ENCODE measurements at places on chromosomes 2 and 18.
A peak's percentile ranks its signal among the peaks of the same experiment; 100 is the strongest.

- no peak for DNase-seq
Measured at GRCh38 chr18:11004951-11005350, 144.4 kb downstream of the PIEZO2 start.

DNA sequence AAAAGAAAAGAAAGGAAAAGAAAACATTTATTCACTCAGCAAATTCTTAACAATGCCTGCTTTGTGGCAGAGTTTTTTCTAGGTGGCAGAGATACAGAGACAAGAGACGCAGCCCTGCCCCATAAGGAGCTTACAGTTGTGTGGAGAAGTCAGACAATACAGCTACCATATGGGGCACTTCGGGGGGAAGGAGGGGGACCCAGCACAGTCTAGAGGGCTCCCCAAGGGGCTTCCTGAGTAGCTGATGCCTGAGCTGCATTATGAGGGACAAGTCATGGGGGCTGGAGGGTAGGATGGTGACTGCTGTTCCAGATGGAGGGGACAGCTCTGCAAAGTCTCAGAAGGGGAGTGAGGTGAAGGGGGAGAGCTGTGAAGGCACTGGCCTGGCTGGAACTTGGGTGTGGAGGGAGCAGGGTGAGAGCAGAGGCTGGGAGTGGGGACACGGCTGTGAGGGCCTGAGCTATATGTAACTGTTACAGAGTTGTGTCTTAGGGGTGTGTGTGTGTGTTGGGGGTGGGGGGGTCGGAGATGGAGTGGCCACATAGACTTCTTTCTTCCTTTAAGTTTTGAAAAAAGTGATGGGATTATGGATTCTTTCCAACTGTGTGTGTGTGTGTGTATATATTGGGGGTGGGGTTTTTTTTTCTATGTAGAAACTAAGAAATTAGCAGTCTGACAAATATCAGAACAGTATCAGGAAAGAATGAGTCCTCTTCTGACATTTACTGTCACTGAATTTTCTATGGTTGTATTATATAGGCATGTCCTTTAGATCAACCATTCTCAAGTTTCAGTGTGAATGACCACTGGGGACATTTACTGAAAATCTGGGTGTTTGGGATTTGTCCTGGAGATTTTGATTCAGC lies 66.0 kb upstream of the HAAO start:
- DNase-seq = no peak

GRCh38 chr2:152585830-152586484 lies 131.3 kb downstream of the PRPF40A start:
- DNase-seq = no peak

DNA sequence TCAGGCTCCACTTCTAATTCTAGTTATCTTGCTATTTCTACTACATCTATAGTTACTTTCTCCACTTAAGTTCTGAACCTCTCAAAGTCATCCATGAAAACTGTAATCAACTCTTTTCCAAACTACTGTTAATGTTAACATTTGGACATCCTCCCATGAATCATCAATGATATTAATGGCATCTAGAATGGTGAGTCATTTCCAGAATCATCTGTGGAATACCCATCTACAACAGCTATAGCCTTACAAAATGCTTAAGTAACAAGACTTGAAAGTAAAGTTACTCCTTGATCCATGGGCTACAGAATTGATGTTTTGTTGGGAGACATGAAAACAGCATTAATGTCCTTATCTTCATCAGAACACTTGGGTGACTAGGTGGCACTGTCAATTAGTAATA lies 35.4 kb downstream of the BARD1 start:
- no peak for DNase-seq

DNA sequence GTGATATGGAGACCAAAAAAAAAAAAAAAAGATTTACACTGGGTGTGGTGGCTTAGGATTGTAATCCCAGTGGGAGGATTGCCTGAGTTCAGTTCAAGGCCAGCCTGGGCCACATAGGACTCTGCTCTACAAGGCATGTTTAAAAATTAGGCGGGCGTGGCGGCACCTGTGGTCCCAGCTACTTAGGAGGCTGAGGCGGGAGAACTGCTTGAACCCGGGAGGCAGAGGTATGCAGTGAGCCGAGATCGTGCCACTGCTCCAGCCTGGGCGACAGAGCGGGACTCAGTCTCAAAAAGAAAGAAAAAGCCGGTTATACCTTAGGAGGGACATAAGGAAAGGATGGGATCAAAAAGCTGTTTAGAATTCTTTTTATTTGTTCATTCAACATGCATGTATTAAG lies 707 bp upstream of the SPDYA start:
- no peak for DNase-seq

DNA sequence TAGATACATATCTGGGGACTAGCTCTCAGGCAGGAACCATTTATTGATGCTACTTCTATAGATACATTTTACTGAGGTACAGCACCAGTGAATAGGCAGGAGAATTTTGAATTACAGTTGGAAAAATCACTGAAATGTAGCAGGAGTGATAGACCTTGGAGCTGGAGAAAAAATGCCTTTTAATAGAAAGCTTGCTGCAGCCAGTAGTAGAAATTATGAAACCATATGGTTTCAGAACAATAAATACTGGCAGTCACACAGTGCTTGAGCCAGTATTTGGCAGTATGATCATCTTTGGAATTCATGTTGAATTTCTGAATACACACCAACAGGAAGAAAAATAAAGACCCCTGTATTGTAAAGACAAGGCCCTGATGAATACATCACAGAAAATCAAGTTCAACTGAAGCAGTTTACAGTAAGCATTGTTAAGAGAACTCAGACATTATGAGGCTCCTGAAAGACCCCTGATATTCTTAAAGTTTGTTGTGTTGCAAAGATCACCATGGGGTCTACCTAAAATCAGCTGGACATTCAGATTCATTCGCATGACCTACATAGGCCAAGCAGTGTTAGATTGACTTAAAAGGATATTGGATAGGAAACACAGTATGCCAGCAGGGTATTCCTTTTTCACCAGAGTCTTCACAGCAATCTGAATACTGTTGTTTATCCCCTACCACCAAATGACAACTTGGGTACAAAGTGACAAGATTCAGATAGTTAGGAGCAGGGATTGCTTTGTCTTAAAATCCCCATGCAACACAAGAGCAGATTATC lies 139.0 kb downstream of the EHBP1 start:
- no peak for DNase-seq

- no peak for DNase-seq
Measured at GRCh38 chr18:24456549-24456948, 3.9 kb upstream of the HRH4 start.

DNA sequence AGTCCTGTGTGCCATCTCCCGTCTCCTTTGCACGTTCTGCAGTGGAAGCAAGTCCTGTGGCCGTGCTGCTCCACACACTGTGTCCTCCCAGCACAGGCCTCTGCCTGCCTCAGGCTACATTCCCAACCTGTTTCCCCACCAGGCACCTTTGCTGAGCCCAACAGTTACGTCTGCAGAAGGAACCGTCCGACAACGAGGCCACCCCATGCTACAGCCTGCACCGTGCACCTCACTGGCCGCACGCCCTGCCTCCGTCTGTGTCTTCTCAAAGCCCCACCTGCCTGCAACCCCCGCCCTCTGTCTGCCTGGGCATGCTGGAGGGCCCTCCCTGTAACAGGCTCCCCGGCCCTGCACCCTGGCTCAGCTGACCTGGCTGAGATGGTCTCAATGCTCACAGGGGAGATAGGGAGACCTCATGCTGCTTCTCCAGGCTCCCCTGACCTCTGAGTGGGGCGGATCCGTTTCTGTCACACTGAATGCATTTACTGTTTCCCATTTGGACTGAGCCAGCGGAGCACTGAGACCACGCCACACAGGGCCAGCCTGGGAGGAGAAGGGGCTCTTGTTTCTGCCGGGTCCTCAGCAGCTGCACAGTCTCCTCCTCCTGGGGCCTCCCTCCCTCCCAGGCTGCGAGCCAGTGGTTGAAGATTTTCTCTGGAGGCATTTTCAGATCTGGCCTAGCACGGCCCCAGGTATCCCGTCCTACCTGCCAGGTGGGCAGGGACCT lies 109.1 kb upstream of the OTOS start:
- no peak for DNase-seq

DNA sequence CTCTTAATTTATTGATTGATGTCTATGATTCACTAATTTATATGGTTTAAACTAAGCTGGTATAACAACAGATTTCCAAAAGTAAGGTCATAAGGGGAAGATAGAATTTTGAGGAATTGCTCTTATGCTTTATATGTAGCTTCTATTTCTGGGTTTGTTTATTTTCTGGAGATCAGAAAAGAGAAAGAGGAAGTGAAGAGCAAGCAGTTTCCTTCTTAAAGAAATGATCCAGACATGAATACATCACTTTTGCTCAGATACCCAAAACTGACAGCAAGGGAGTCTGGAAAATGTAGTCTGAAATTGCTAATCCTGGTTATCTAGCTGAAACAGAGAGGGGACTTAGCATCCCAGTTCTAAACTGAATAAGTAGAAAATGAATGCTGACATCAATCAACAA lies 912.5 kb upstream of the CRIM1 start:
- DNase-seq = no peak

DNA sequence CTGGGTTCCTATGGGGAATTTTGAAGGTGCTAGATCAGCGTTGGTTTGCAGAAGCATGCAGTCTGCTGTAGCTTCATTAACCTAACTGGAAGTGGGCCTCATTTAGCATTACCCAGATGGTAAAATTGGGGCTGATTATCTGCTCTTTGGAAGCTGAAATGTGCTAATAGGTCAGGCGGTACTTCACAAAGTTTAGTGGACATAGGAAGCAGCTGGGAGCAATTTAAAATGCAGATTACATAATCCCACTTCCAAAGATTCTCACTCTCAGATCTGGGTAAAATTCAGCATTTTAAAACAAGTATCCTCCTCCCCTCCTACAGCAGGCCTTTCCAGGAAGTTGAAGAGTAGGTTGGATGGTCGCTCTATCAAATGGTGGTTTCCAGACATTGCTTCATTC lies 907.0 kb downstream of the CPS1 start:
- DNase-seq = no peak

GRCh38 chr2:233261819-233262555 lies 10.5 kb downstream of the ATG16L1 start:
- no peak for DNase-seq

- no peak for DNase-seq
Measured at GRCh38 chr2:10475811-10476660, 27.9 kb upstream of the ODC1 start.

GRCh38 chr2:238264072-238264460 lies 24.2 kb upstream of the HES6 start:
- DNase-seq = no peak

DNA sequence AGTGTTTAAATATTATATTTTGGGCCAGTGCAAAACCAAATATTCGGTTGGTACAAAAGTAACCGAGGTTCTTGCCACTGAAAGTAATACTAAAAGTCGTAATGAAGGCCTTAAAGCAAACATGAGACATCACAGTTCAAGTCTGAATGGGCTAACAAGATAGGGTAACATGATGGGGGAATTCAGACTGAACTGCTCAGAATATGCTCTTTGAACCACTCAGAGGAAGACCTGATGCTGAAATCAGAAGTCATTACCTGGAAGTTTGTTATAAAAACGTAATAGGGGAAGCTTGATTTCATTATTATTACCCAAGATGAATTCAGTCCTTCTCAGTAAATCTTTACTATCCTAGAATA lies 26.6 kb downstream of the CDKL4 start:
- DNase-seq = no peak

DNA sequence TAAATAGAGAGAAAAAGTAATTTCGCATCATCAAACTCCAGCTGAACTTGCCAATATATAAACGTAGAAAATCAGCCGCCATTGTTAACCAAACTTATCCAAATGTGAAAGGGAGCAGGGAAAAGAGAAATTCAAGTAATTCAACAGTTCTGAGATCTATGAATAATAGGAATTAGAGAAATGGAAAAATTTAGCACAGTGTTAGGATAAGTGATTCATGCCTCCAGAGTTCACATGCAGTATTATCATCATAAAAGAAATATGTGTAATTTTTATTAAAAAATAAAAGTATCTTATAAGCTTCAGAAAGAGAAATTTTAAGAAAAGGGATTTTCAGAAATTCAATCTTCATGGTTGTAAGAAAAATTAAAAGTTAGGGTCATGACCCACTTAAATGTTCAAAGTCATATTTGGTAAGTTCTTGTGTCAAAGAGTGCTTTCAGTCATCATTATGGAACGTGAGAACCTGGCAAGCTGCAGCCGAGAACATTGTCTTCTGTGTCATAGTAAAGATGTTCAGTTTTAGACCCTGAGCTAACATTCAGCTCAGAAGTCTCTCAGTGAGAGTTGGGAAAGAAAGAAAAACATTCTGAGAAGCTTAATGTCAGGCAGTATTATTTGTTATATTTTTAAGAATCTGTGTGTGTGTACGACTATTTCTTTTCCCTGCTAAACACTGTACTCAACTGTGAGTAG lies 414.3 kb upstream of the RGPD4 start:
- no peak for DNase-seq

DNA sequence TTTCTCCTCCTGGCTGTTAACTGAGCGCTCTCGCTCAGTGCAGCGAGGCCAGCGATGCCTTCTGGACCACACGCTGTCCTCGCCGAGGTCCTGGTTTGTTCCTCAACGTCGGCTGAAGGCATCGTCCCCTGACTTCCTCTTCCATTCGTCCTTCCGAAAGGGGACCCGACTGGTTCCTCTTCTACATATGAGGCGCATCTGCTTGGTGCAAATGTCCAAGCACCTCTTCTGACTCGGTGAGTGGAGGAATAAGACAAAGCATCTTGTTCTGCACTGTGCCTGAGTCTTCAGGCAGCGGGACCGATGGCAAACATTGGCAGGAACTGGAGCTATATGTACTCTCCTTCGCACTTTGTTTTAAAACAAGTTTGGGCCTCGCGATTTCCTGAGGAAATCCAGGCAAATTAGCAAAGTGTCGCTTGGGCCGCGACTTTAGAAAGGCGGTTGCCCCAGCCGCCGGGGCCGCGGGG lies 621 bp upstream of the KCNS3 start:
- DNase-seq = no peak

GRCh38 chr2:156334496-156335478 lies 2.3 kb upstream of the NR4A2 start:
- peak; percentile 79 for DNase-seq

DNA sequence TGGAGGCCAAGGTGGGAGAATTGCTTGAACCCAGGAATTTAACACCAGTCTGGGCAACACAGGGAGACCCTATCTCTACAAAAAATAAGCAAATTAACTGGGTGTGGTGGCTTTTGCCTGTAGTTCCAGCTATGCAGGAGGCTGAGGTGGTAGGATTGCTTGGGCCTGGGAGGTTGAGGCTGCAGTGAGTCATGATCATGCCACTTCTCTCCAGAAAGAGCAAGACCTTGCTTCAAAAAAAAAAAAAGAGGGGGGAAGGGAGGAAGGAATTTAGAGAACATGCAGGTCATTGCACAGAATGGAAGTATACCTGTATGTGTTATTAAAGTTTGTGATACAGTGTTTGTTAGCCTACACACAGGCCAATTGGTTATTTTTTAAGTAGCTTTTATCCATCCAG lies 25.8 kb downstream of the PKP4 start:
- no peak for DNase-seq

GRCh38 chr2:18926631-18927524 lies 337.5 kb upstream of the NT5C1B start:
- no peak for DNase-seq

DNA sequence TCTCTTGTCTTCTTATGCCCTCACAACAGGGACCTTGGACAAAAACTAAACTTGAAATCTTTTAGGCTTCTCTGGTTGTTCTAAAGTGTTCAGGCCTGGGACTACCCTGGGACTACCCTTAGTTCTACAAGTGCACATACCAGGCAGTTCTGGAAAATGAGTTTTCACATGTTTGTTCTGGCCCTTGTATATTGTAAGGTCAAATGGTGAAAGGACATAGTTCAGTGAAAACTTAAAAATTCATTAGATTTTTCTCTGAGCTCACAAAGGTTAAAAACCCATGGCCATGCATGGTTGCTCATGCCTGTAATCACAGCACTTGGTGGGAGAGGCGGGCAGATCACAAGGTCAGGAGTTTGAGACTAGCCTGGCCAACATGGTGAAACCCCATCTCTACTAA lies 875.5 kb upstream of the FAM98A start:
- DNase-seq = no peak

GRCh38 chr2:239690651-239691631 lies 290.1 kb upstream of the HDAC4 start:
- no peak for DNase-seq

Measured in stimulated activated CD4-positive, alpha-beta T cell treated with anti-CD3 and anti-CD28 coated beads, TNF-alpha, amount 100 ng/mL, for 24 hours (primary cell).